ENCODE measurements at places on chromosomes 2 and 18.
A peak's percentile ranks its signal among the peaks of the same experiment; 100 is the strongest.

GRCh38 chr2:85933753-85934594 lies 45.2 kb upstream of the ST3GAL5 start:
- no peak for DNase-seq

DNA sequence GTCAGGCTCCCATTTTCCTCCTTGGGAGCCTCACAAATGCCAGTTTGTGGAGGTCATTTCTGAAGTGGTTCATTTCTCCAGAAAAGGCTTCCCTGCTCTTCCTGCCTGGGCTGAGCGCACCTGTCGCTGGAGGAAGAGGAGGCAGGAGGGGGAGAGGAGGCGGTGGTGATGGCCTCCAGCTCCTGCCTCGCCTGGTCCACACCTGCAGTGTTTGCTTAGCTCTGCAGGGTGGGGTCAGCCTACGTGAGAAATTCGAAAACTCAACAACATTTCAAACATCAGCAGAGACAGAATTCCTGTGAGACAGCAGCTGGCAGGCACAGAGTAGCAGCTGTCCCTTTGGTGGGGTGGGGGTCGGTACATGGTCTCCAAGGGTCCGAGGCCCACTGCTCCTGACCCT lies 7.9 kb downstream of the IMPA2 start:
- no peak for DNase-seq

GRCh38 chr2:24568551-24568950 lies 77.5 kb downstream of the NCOA1 start:
- DNase-seq, result no peak

DNA sequence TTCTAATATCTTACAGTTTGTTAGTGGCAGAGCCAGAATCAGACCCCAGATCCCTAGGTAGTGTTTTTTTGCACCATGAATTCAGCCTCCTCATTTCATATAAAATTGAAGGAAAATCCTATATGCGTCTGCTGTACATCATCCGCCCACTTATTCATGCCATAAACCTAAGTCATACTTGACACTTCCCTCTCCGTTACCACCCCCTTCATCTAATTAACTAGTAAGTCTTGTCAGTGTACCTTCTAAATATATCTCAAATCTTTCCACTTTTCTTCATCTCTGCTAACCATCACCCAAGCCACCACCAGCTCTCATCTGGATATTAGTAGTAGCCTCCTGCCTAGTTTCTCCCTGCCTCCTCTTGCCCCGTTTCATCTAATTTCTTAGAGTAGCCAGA lies 248.7 kb upstream of the SIX3 start:
- DNase-seq, result no peak

DNA sequence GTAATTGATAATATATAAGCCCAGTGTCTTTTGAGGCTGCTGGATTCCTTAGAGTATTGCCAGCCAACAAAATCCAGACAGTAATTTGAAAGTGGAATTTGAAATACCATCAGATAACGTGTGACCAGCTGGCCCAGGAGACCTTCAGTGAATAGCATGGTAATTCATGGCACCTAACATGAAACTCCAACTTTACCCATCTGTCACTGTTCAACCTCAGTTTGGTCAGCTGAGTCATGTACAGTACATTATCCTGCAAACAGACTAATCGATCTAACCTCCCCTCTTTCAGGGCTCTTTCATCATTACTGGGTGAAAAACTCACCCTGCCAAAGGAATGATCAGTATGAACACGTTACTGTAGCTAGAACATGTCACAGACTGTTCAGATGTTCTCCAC lies 230.6 kb downstream of the DOK6 start:
- DNase-seq, result no peak

DNA sequence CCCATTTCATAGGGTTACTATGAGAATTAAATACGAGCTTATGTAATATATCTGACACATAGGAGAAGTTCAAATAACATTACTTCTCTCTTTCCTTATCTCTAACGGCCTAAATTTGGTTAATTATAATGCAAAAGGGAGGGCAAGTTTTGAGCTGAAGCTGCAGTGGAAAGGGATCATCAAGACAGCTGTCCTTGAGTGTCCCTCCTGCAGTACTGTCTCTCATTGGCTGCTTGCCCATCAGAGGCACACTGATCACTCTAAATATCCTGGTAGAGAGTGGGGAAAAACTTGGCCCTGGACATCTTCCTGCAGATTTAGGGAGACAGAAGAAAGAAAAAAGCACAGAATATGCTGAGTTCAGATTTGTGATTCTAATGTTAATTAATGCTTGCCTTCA lies 186.0 kb downstream of the CAMKMT start:
- no peak for DNase-seq

- no peak for DNase-seq
These were observed 388.1 kb upstream of the CHAC2 start for GRCh38 chr2:53379547-53379946.

DNA sequence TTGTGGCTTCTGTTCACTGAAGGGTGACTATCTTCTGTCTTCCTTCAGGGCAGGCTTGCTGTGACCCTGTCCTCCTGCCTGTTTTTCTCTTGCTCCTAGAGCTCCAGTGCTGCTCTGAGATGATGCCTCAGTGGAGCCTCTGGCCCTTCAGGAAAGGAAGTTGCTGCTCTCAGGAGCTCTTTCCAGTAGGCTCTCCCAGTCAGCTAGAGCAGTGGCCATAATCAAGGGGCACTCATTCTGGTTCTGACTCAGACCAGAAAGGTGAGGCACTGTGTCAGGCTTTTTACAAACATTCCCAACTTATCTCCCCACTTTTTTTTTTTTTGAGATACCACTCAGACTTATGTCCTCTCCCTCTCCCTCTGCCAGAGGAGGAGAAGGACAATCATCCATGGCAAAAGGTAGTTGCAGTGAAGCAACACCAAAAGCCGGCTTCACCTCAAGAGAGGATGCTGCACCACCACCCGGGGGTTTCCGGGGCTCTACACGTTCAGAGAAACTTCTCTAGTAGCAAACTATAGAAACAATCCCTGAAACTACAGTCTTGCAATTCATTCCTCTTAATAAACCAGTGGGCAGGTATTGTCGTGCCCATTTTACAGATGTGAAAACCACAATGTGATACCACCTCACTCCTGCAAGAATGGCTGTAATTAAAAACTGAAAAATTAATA lies 115.4 kb downstream of the ACTR3 start:
- no peak for DNase-seq

- DNase-seq, result no peak
These were observed 34.4 kb upstream of the KLF7 start for GRCh38 chr2:207200136-207200535.

GRCh38 chr18:57863706-57864105 lies 60.6 kb upstream of the ATP8B1 start:
- no peak for DNase-seq

GRCh38 chr18:61992923-61993322 lies 100.1 kb upstream of the RNF152 start:
- DNase-seq, result no peak

GRCh38 chr2:33765122-33765521 lies 166.0 kb upstream of the FAM98A start:
- DNase-seq, result no peak

GRCh38 chr2:64143169-64144056 lies 807 bp downstream of the PELI1 start:
- peak; percentile 48 for DNase-seq

DNA sequence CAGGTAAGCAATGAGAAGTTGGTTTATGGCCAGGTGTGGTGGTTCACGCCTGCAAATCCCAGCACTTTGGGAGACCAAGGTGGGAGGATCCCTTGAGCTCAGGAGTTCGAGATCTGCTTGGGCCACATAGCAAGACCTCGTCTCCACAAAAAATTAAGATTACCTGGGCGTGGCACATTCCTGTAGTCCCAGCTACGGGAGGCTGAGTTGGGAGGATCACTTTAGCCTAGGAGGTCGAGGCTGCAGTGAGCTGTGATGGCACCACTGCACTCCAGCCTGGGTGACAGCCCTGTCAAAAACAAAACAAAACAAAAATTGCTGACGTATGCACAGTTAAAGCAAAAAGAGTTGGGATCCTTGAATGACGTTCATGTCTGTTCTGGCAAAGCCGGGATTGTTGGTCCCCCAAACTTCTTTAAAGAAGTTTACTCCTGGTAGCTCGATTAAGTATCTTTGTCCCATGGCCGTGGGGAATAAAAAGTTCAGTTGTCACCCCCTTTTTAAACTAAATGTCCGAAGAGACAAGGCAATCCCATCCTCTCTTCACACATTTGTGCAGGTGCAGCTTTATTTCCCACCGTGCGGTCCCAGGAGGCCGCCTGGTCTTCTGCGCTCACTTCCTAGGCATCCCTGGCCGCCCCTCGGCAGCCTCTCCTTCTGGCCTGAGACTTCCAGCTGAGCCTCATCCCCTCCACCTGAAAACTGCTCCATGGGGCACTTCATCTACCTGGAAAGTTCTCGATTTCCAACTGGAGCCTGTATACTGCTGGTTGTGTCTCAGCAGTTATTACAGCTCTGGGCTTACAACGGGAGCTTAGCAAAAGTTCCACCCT lies 762 bp upstream of the SPOPL start:
- no peak for DNase-seq

GRCh38 chr2:210230518-210230917 lies 5.3 kb upstream of the ACADL start:
- DNase-seq, result no peak

- no peak for DNase-seq
These were observed 55.5 kb upstream of the SLC8A1 start for GRCh38 chr2:40507432-40507831.

DNA sequence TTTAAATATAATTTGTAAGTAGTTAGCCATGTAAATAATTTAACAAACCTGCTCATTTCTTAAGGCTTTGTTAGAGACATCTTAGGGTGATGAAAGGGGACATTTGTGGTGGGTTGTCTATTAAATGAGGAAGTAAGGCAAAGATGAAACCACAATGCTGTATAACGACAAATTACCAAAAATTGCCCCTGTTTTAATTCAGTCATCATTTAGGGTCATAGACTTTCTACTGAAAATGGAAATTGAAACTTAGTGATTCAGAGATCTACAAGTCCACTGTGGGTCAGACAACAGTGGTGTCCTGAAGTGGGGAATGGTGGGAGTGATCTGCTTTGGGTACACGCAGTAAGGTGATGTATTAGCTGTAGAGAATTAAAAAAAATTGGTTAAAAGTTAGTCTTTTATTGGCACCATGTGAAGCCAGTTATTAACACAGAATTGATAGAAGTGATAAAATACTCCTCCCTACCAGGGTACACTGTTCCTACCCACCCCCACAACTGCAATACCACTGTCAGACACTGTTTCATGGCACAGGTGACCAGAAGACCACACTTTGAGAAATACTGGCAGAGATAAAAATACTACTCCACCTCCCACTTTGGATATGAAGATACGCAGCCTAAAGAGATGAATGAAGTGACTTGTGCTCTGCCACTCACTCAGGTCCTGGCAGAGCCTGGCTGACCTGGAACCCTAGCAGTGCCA lies 13.4 kb downstream of the CERS6 start:
- DNase-seq, result no peak

GRCh38 chr2:135258193-135258592 lies 206.1 kb downstream of the RAB3GAP1 start:
- no peak for DNase-seq

DNA sequence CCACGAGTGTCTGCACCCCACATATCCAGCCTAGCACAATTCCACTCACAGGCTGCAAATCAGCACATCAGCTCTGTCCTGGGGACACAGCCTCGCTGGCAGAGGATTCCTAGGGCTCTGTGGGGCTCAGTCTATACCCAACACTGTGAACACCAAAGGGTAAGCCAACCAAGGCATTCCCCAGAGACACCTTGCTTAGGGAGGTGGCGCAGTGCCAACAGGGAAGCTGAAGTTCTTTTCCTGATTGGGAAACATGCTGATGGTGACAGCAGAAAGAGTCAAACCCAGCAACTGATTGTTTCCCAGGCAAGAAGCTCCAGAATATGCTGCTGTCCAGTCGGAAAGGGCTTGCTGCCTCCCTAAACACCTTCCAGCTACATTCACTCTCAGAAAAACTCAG lies 55.8 kb downstream of the TTC32 start:
- DNase-seq, result no peak

DNA sequence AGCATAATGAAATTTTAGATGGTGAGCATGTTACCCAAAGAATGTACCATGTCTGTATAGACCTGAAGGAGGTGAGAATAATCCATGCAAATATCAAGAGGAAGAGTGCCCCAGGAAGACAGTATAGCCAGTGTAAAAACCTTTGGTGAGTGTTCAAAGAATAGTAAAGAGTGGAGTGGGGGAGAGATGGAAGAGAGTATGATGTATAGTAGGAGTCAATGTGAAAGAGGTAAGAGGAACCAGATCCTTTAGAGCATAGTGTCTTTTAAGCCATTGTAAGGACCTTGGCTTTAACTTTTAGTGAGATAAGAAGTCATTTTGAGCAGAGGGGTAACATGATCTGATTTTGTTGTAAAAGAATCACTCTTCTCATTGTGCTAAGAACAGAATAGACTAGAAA lies 1052.3 kb upstream of the ZEB2 start:
- DNase-seq, result no peak

- DNase-seq, result no peak
These were observed 125.5 kb upstream of the SERTAD2 start for GRCh38 chr2:64779117-64779690.

DNA sequence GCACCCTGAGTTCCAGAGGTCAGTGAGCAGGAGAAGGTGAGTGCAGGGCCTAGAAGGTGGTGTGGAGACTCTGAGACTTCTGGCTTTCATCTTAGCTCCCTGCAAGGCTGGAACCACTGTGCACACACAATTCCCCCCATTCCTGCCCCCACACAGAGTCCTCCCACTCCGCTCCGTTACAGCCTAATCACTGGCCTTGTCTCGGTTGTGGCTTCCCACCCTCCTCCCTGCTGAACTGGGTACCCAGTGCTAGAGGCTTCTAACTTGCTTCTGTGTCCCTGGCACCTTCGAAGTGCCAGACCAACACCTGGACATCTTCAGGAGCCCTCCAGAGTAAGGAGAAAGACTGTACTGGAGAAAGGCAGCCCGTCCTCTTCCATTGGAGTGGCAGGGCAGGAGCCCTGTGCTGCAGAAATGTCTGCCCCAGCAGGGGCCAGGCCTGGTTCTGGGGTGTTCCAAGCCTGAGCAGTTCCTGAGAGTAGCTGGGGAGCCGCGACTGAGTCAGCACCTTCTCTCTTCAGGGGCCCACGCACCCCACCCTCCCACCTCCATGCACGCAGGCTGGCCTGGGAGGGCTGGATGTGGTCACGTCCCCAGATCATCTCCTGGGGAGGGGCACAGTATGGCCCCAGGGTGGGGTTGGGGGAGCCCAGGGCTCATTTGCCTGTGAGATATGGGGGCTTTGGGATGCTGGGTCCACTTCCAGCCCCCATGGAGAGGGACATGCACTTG lies 23.4 kb downstream of the CROCC2 start:
- no peak for DNase-seq

DNA sequence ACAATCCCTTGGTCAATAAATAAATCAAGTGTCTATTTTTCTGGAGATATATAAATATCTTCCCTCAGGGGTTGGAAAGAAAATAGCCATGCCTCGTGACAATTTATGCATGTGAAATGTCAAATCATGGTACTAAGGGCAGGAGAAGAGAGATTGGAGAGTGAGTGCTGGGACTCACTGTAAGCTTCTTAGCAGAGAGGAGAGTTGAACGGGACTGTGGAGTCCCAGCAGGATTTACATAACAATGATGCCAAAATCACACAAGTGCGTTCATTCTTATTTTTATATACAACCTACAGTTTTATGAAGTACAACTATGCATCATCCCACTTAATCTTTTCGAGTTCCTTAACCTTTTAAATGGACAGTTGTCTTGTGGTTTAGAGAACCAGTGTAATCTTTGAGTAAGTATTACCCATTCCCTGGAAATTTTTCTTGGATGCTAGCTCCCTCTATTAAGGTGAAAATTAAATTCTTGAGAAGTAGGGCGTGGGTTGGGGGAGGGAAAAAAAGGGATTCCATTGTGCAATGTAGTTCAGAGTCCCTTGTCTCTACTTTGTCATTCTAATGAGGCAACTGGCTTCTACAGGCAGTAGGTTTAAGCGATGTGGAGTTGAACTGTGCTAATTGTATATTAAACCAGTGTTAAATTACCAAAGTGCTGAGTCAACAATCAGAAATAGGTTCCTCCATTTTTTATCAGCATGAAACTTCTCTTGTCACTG lies 143.6 kb upstream of the EPHA4 start:
- no peak for DNase-seq
